Keratinocyte (primary cell): ENCODE measurements at places on chromosomes 13 and 19.

GRCh38 chr19:46355234-46356148 lies 8.6 kb downstream of the PPP5C start:
- no peak for DNase-seq

- DNase-seq = no peak
Observed at GRCh38 chr19:48639483-48640375, 2.5 kb upstream of the DBP start.

GRCh38 chr13:26678330-26678729 lies 82.3 kb downstream of the GPR12 start:
- no peak for DNase-seq

DNA sequence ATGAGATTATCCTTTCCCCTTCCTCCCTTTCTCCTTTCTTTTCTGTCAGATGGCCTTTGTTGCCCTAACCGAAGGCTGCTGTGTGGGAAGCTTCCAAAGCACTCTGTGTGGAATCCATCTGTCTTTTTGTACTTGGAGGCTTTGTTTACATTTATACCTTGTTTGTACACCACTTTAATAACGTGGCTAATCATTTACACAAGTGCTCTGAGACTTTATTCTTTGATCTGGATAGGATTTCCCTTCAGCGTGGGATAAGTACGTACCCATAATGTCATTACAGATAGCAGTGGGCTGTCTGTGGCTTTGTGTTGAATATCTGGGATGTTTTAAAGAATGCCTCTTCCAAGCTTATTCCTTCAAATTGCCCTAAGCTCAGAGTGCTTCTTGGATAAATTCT lies 684.7 kb upstream of the SLITRK5 start:
- DNase-seq = no peak

DNA sequence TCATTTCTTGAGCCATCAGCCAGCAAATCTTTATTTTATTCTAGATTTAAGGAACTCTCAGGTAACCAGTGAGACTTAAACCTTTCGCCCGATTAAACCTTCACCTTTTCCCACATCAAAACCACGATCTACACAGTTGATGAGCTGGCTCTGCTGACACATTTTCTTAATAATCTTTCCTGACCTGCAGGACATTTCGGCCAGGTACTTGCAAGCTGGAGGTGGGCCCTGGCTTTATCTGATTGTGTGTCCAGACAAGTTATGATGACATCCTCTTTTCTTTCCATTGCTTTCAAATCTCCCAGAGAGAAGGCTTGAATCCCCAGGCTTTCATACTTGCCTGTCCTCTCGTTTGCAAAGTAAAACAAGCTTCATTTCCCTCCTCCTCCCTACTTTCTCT lies 144.2 kb downstream of the EFNB2 start:
- DNase-seq = no peak

- DNase-seq = no peak
Observed at GRCh38 chr19:6276447-6276846, 3.3 kb downstream of the MLLT1 start.

GRCh38 chr19:44747739-44748425 lies 626 bp upstream of the BCL3 start:
- no peak for DNase-seq

- DNase-seq = no peak
Observed at GRCh38 chr19:58468216-58468839, 1.4 kb downstream of the ZNF324 start.

DNA sequence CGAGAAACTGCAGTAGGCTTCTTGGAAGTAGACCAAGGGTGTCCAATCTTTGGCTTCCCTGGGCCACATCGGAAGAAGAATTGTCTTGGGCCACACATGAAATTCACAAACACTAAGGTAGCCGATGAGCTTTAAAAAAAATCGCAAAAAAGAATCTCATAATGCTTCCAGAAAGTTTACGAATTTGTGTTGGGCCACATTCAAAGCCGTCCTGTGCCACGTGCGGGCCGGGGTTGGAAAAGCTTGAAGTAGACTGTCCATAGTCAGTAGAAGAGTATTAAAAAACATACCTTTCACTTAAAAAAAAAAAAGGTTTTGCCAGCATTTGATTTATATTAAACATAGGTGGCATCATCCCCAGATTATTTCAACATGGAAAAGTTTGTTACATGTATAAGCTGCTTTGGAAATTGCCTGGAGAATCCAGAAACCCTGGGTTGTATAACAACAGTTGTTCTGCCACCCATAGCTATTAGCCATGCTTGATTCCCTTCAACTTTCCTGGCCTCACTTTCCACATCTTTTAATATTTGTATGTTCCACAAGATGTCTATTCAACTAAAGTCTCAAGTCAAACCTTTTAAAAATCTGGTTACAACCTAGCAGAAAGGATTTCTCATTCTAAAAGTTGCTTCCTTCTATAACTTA lies 1.0 kb downstream of the IFT88 start:
- no peak for DNase-seq

- DNase-seq = no peak
Observed at GRCh38 chr13:20332361-20333096, 100.4 kb upstream of the GJB6 start.

- DNase-seq = no peak
Observed at GRCh38 chr13:80630685-80631121, 289.8 kb upstream of the SPRY2 start.

- no peak for DNase-seq
Observed at GRCh38 chr13:111610879-111611278, 290.4 kb downstream of the TEX29 start.

GRCh38 chr19:16325161-16325527 lies 518 bp downstream of the KLF2 start:
- no peak for DNase-seq

DNA sequence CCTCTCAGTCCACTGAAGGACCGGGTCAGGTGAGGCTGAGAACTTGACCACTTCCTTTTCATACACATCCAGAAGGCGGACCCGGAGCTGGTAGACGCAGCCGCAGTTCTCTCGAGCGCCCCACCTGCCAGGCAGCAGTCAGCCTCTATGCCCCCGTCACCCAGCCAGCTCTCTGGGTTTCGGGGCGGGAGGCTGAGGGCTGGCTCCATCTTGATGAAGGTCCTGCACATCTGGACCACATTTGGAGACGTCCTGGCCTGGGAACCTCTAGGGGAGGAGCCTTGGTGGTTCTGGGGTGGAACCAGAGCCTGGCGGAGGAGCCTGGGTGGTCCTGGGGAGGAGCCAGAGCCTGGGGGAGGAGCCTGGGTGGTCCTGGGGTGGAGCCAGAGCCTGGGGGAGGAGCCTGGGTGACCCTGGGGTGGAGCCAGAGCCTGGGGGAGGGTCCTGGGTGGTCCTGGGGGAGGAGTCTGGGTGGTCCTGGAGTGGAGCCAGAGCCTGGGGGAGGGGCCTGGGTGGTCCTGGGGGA lies 14.3 kb downstream of the MRPS12 start:
- DNase-seq = no peak

DNA sequence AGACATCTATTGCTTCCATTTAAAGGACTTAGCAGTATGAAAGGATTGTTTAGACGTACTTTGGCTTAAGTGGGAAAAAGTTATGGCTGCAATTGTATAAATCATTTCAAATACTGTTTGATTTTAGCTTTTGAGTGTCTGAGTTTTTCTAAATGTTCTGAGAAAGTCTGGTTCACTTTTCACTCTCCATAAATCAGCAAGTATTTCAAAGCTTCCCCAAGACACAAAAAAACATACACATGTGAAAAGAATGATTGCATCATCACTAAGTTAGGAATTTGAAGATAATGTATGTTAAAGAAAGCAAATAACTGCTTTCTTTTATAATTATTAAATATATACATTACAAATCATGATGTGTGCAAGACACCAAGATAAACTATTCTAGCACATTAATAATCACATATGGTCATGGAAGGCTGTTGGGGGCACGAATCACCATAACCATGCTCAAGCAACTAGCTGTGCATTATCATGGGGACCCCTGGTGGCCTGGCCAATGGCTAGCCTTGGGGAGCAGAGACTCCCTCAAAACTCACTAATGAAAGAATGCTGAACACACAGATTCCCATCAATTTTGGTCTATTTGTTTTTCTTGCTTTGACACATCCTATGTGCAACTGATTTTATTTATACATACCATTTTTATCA lies 111.1 kb downstream of the MIPEP start:
- no peak for DNase-seq

GRCh38 chr13:91046715-91047327 lies 300.7 kb upstream of the MIR17HG start:
- DNase-seq = no peak

DNA sequence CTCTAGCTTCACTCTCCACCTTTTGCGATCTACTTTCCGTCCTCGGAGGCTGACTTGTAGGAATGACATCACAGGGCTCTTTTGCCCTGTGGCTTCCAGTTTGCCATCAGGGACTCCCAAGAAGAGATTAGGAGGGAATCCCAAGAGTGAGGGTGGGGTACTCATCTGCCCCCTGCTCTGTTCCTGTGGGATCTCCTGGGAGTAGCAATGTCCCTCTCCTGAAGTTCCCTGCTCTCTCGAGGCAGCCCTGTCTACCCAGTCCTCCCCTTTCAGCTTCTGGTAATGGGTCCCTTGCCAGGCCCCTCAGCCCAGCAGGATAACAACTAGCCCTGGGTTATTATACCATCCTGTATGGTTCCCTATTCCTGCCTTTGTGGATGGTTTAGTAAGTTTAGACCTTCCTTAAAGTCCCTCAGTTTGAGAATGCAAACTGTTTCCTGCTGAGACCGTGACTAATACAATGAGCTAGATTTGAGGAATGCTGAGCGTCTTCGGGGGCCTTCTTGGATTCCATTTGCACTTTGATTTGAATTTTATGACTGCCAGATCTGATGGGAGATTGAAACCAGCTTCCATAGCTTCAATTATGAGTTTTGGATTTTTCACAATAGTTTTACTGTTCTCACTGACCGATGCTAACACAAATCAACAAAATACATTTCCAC lies 73.7 kb upstream of the IPO5 start:
- no peak for DNase-seq

DNA sequence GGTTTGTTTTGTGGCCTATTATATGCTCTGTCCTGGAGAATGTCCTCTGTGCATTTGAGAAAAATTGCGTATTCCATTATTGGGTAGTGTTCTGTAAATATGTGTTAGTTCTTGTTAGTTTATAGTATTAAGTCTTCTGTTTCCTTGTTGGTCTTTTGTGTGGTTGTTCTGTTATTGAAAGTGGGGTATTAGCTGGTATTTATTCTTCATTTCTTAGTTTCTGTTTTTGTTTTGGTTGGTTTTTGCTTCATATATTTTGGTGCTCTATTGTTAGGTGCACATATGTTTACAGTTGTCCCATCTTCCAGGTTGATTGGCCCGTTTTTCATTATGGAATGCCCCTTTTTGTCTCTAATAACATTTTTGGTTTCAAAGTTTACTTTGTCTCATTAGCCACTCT lies 77.3 kb downstream of the DNAJC15 start:
- no peak for DNase-seq

- no peak for DNase-seq
Observed at GRCh38 chr13:46355088-46355468, 32.0 kb downstream of the RUBCNL start.

GRCh38 chr13:29125191-29125933 lies 305.2 kb downstream of the MTUS2 start:
- no peak for DNase-seq

GRCh38 chr19:17716309-17716929 lies 2.9 kb upstream of the MAP1S start:
- DNase-seq = no peak

GRCh38 chr19:14677464-14677863 lies 2.8 kb upstream of the ADGRE3 start:
- DNase-seq = no peak

DNA sequence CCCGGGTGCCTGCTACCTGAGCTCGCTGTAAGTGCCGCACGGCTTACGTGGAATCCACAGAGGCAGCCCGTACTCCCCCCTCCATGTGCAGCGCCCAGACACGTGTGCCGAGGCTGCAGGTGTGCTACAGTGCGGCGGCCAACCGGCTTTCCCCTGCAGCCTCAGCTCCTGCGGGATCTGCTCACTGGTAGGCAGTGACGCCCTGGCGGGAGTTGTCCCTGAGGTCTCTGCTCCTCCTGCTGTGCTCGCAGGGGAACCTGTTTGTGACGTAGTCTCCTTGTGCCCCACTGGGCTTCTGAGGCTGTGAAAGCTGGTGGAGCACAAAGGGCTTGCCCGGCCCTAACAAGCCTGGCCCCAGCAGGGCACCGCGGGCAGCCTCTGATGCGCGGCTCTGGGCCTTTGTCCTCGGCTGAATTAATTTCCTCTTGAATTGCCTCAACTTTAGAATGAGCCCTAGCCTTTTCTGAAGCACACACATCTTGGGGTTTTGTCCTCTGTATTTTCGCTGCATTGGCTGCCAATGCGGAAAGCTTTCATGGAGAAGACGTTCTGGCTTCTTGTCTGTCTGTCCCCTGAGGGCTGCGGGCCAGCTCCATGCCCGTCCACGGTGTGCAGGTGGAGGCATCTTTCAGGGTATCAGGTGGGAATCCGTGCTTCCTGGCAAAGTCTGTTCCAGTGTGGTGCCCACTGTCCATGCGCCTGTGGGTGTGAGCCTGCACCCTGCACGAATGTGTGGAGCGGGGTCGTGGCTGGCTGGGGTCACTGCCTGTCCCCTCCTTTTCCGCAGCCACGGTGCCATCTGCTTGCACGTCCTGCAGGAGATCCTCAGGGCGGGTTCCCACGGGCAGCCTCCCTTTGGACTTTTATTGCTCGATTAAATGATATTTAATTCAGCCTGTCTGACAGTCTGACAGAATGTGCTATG lies 77.3 kb upstream of the MCF2L start:
- no peak for DNase-seq

- no peak for DNase-seq
Observed at GRCh38 chr13:60162096-60162495, 1.6 kb downstream of the DIAPH3 start.

- DNase-seq = no peak
Observed at GRCh38 chr13:27964741-27965323, 4.3 kb downstream of the CDX2 start.

DNA sequence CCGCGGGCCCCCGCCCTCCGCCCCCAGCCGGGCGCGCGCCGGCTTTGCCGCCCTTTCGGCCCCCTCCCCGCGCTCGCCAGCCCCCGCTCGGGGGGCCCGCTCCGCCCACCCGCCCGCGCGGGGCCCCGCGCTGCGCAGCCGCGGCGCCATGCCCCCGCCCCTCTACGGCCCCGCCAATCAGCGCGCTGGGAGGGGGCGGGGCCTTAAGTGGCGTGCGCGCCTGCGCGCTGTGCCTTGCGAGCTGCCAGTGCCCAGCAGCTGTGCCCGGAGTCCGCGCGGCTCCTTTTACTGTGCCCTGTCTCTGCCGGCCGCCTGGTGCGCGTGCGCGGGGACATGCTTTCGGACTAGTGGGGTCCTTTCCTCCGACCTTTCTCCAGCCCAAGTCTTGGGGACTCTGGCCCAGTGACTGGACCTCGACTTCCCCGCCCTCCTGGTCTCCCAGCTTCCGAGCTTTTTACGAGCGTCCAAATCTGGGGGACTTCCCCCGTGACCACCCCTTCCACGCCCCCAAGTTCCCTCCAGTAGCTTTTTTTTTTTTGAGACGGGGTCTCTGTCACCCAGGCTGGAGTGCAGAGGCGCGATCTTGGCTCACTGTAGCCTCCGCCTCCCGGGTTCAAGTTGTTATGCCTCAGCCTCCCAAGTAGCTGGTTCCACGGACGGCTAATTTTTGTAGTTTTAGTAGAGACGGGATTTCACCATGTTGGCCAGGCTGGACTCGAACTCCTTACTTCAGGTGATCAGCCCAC lies at the start of gene MBD3:
TSS of gene MBD3 (minus strand) at position 111 of the 746 bp plus-strand sequence. CDS start 234 bp downstream, outside the sequence.
- peak; percentile 61 for DNase-seq
